ENCODE measurements at places on chromosomes 16 and 17.

- DNase-seq: no peak
Measured at GRCh38 chr16:66925322-66925840, at the start of gene RRAD. Gene RRAD, minus strand, starts transcription at chr16:66925535. Its CDS starts 356 bp downstream, at chr16:66925179.

DNA sequence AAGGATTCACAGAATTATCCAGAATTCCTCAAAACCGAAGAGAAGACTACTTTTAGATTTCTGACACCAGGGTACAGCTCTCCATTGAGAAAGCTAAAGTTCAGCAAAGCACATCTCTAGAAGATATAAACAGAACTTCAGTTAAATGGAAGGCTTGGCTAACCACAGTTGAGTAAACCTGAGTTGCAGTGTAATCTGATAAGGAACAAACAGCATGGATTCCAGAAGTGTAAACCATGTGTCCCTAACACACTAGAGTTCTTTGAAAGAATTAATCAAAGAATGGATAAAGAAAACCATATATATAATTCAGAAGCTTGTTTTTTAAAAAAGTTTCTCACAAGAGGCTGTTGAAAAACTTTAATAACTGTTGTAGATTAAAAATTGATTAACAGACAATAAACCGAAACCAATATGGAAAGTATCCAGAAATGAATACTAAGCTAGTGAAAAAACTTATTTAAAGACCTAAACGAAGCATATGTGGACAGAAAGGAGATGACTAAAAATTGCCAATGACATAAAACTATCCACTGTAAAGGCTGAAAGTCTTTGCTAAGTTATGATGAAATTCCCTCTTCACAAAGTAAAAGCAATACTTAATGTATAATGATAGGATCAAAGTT lies 4.3 kb downstream of the RNF43 start:
- no peak for DNase-seq

DNA sequence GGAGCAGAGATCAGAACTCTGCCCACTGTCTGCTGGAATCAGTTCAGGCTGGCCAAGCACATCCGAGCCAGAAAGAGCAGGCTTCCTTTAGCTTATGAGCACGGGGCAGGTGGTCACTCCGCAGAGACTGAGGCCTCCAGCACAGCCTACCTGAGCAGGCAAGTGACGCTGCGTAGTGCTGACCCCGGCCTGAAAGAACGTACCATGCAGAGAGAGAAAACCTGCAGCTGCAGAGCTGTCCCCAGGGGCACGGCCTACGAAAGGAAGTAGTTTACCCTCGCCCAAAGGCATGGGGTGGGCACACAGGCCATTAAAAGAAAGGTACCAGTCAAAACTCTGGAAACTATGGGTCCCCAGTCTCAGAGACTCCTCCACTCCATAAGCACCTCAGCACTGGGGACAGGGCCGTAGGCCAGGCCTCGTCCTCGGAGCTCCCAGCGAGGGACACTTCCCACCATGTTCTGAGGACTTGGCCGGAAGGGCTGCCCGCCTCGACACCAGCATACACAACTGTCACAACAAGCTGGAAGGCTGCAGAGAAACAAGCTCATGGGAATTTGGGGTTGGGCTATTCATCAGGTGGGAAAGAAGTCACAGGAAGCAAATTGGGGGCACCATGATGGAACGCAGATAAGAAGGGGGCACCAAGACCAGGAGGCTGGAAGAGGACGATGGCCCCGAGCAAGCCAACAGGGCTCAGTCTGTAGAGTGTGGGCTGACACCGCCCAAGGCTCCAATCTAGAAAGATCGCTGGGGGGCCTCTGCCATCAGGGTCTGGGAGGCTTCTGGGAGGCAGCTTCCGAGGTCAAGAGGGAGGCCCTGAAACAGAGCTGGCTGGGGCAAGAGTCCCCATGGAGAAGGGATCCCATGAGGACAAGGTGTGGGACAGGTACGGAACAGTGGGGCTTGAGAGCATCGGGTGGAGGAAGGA lies 21.2 kb downstream of the MEAK7 start:
- no peak for DNase-seq

DNA sequence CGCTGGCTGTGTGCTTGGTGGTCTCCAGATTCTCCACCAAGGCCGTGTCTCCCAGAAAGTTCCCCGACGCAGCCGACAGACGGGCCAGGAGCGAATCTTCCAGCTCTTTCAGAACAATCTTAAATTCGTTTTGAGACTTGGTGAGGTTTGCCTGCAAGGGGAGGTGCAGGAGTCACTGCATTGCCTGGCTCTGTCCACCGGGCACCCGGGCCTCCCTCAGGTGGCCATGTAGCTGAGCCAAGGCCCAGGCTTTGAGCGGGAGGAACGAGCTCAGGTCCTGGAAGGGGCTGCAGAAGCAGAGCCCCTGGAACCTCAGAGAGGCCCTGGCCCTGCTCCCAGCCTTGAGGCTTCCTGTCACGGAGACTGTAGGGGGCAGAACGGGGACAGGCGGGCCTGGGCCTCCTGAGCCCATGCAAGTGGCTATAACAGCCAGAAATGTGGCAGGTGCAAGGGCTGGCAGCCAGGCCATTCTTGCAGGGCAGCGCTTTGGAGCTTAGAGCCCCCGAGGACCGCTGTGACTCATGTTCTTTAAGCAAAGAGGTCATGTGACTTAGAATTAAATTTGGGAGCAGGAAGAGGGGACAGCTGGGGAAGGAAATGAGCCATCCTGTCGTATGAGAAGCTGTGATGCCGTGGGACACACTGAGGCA lies 72.4 kb downstream of the PGS1 start:
- no peak for DNase-seq

- DNase-seq: no peak
Measured at GRCh38 chr17:80901319-80901718, 90.3 kb upstream of the CHMP6 start.

DNA sequence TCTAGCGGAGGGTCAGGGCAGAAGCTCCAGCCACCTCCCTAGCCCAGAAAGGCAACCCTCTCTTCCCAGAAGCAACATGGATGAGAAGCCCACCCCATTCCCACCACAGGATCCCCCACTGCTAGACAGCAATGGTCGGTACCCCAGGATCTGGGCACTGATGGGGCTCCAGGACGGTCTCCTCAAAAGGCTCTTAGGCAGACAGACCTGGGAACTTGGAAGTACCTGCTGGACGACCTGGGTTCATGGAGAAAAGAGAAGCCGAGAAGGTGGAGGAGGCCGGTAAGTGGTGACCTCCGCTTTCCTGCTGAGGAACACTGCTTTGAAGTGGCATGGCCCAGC lies 96.6 kb downstream of the TBC1D16 start:
- DNase-seq: no peak

- DNase-seq: no peak
Measured at GRCh38 chr16:19105131-19105530, 8.6 kb upstream of the ITPRIPL2 start.

- no peak for DNase-seq
Measured at GRCh38 chr16:24151482-24151939, 104.6 kb upstream of the CACNG3 start.

GRCh38 chr17:82559566-82560251 lies 40.2 kb downstream of the FOXK2 start:
- no peak for DNase-seq

- no peak for DNase-seq
Measured at GRCh38 chr16:3152027-3152276, 17.1 kb downstream of the ZNF213 start.

DNA sequence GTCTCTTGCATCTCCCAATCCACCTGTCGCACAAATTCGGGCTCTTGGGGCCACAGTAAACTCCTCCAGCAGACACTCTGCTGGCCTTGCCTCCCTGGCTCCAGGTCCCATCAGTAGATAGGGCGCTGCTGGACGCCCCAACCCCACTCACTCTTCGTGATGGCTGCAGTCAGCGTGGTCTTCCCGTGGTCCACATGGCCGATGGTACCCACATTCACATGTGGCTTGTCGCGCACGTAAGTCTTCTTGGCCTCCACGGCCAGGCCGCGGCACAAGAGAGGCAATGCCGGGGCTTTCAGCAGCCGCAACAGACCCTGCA lies 428 bp downstream of the TUFM start:
- no peak for DNase-seq

DNA sequence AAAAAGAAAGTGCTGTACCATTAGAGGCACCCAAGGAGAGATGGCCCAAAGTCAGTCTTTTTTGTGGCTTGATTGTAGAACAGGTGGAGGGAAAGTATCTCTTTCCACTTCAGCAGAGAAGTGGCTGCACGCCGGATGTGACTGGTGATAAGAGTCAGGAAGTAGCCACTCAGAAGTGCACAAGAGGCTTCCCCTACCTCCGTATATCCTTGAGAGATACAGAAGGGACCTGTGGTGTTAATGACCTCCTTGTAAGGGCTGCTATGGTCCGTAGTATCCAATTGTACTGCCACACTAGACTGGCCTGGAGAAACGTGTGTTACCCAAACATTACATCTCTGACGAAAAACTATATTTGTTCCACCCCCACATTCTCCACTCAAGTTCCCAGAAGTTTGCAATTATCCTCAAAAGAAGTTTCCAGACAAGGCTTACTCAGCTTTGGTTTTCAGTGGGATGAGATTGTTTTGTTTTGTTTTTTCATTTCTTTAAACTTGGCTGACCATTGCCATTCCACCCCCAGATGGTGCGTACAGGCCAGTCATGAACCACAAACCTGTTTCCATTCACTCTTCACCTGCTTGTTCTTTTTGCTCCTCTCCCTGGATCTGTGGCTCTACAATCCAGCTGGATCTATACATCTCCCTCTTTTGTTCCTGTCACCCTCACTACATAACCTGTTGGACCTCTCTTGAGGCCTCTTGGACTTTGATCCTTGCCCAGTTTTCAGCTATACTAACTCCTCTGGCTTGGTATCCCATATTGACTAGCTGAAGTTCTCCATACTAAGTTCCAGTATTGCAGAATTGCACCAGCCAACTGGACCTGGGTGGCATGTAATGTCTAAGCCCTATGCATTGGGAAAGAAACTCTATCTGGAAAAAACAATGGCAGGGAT lies 20.7 kb upstream of the MED13 start:
- DNase-seq: no peak

GRCh38 chr17:38333635-38334295 lies 10.0 kb downstream of the GPR179 start:
- no peak for DNase-seq

DNA sequence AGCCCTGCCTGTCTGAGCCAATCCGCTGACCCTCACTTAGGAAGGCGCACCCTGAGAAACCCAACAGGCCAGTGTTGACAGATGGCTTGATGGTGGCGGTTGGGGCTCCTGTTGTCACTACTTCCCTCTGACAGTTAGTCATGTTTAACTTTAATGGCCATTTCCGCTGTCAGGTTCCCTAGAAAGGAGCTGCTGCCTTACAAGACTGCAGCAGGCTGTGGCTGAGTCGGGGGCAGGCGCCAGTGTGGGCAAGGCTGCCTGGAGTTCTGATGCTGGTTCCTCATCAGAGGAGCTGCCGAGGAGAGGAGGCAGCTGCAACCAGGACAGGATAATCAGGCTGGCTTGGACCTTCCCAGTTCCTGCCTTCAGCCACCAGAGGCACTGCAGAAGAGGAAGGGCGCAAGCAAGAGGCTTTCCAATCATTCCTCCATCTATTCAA lies 223.2 kb upstream of the DYNLRB2 start:
- DNase-seq: no peak
